CD4-positive, alpha-beta T cell treated with Interleukin-6 at 100 ng/mL for 8 hours (primary cell): ENCODE measurements at places on chromosomes 2 and 18.

DNA sequence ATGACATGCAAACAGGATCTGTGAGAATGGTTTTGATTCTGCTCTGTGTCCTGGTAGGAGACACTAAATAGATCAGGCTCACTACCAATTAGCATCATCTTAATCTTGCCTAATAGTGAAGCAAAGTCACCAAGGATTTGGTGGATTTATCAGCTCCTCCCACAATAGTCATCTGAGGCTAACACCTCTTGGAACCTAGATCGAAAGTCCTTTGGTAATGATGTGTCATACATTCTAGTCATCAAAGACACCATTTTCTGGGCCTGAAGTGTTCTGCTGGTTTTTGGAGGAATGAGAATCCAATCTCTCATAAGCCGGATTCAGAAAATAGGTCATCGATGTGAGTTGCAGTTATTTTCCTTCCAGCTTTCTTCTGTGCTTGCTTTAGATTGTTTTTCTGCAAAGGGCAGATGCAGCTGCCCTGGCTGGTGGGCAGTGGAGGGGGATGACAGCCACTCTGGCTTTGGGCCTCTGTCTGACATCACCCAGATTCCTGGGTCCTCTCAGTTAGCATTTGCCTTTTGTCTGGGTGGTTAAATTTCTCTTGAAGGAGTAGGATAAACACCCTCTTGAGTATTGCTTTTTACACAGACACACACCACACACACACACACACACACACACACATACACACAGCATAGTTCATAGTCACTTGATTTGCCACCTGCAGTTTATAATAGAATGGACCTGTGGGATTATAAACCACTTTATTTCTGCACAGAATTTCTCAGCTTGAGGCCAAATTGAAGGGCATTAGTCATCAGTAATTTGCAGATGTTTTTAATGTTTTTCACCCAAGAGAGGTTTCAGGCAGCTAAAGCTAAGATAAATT, at the start of gene MYO3B:
MYO3B (plus strand) TSS at position 198 of the 832 bp plus-strand sequence; CDS start at position 339, 141 bp downstream.
- no peak for DNase-seq

GRCh38 chr2:68152681-68153347, 4.9 kb upstream of the PNO1 start:
- no peak for DNase-seq

- DNase-seq: no peak
Measured at GRCh38 chr2:207253666-207254345, 88.1 kb upstream of the KLF7 start.

GRCh38 chr2:100754951-100755350, 65.0 kb upstream of the NPAS2 start:
- DNase-seq: no peak

GRCh38 chr18:43236921-43237320, 40.4 kb downstream of the SYT4 start:
- no peak for DNase-seq

- no peak for DNase-seq
Measured at GRCh38 chr2:237870754-237871651, 11.6 kb downstream of the RAMP1 start.

- DNase-seq: no peak
Measured at GRCh38 chr18:59083136-59083818, 56.4 kb upstream of the SEC11C start.

- DNase-seq: no peak
Measured at GRCh38 chr2:236393101-236393500, 128.9 kb upstream of the ASB18 start.

DNA sequence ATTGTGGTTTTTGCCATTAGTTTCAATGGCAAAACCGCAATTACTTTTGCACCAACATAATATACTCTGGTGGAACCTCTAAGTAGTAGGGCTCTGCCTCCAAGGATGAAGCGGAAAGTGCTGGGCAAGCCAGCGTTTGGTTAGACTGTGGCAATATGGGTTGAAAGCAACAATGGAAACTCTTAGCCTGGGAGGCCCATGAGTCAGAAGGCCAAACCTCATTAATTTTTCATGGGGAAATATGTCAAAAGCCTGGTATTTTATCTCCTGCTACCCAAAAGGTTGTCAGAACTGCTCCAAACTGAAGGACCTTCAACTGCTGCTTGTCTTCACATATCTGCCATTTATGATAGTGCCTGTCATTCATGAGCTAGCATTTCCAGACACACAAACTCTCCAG, 179.1 kb upstream of the CYP26B1 start:
- no peak for DNase-seq

- DNase-seq: no peak
Measured at GRCh38 chr2:19642501-19642900, 259.3 kb downstream of the TTC32 start.

- no peak for DNase-seq
Measured at GRCh38 chr18:73647391-73647790, 500.2 kb downstream of the FBXO15 start.

- DNase-seq: no peak
Measured at GRCh38 chr18:13470516-13471197, 252.1 kb downstream of the LDLRAD4 start.
